ENCODE measurements at places on chromosomes 4 and X.

DNA sequence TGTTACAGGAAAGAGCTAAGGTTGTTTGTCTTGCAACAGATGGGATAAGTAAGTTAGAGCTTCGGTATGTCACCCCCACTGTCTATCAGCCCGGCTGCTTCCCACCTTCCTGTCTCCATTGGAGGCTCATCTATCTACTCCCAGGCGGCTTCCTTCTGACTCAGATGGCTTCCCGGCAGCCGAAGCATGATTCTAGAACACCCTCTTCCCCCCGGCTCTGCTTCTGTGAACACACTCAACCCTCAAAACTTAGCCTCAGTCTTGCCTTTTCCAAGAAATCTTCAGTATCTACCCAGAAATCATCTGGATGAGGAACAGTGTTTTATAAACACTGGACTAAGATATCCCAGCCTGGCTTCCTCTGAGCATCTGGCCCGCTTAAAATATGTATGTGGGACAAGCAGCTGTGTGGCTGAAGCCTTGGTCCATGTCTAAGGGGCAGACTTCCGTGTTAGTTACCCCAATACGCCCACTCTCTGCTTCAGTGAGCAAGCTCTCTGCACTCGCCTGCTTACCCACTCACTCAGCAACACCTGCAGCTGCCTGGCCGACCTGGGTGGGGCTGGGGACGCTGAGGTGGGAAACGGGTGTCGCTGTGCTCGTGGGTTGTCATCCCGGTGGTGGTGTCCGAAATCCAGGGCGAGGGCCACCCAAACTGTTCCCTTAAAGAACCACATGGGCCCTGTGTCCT is 12.0 kb upstream of the SLC2A9 start:
- no peak for DNase-seq

- no peak for DNase-seq
Observed at GRCh38 chr4:84985952-84986351, 19.5 kb upstream of the WDFY3 start.

GRCh38 chr4:8871417-8872401 is at the start of gene HMX1:
Gene HMX1 (minus strand): TSS chr4:8871839. CDS start chr4:8871614, 225 bp downstream.
- DNase-seq, result no peak

- no peak for DNase-seq
Observed at GRCh38 chr4:55725057-55725456, 89.0 kb upstream of the NMU start.

DNA sequence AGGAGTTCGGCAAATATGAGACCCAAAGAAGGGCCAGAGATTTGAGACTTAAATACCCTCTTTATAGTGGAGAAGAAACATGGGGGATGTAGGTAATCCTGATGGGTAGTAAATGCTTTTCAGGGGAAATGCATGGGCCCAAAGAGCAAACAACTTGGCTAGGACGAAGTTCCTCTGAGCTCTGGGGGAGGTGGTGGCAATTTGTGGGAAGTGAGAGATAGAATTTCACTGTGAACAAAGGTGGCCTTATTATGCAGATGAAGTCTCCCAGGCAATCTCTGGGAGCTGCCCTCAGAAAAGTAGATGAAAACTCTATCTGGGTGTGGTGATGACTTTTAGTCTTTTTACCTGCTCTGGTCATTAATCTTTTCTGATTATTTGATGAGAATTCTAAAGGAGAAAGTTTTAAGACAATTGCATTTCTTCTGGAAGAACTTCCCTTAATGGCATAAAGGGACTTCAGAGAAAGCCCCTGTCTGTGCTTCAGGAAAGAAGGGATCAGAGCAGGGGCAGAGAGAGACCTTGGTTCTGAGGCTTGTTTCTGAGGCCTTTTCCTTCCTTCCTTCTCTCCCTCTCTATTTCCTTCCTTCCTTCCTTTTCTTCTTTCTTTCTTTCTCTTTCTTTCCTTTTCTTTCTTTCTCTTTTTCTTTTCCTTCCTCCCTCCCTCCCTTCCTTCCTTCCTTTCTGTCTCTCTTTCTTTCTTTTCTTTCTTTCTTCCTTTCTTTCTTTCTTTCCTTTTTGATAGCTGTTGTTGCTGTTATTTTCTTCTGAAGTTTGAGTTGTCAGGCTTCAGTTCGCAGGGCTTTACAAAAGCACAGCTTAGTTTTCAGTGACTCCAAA is 37.5 kb upstream of the MAOA start:
- DNase-seq, result no peak

GRCh38 chrX:18291006-18291545 is 63.4 kb downstream of the SCML2 start:
- no peak for DNase-seq

DNA sequence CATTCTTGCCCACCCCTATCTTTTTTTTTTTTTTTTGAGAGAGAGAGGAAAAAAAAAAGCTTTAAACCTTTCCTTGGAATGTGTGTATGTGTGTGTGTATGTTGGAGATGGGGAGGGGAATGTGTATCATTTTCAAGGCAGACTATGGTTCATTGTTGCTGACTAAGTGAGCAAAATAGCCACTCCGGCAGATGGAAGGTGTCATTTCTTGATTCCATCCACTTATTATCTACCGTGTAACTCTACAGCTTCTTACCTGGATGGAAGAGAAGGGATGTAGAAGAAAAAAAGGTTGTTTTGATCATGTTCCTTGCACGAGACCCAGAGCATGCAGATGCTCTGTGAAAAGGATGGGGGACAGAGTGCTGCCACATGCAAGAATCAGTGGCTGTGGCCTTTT is 5.9 kb upstream of the GK2 start:
- no peak for DNase-seq

DNA sequence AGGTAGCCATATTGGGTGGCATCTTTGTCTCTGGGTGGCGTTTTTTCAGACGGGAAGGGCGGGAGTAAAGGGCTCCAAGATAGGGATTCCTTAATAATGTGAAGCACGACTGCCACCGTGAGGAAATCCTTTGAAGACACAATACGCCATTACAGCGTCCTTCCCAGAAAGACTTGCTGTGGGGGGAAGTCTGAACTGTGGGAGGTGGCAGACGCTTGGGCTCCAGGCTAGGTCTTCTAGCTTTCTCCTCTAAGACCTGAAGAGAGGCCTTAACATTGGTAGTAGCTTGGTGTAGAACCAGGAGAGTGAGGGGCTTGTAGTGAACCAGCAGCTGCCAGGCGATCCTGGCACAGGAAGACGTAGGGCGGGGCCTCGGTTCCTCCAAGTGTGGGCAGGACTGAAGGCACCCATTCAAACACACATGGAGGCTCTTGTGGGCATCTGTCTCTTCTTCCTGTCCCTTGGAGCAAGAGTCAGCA is 197.3 kb downstream of the OR13H1 start:
- no peak for DNase-seq

DNA sequence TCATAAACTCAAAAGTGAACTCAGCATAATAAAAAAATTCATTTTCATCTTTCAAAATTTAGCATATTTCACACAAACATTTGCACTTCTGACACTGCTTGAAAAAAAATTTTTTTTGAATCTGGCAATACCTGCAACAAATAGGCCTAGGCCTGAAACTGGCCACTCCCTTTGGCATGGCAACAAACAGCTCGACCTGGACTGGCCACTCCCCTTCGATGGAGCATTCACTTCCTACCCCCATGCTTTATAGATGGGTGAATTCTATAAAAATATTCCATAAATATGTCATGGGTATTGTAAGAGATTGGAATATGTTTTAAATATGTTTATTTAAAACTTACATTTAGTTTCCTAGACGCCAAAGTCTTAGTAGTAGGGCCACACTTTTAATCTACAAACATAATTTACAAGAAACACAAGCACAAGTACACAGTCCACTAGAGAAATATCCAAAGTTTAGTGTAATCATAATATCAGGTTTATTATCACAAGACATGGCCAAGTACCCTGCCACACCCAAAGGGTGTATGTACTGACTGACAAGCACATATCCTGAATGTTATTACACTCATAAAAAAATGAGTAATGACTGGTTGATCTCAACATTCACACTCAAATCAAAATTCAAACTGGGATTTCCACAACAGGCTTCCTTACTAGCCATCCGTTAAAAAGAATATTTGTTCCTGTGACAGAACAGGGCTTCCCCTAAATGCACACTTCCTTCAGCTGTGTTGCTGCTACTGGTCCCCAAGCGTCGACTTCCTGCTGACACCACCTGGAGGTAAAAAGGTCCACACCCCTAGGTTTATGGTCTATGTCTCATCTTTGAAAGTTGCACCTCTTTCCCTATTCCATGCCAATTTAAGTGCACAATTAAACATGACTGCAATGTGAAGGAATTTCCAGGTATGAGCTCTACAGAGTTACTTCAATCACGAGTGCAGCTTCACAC is 271.5 kb downstream of the NR3C2 start:
- DNase-seq, result no peak

GRCh38 chr4:6591781-6592180 is 16.8 kb downstream of the MAN2B2 start:
- DNase-seq, result no peak

DNA sequence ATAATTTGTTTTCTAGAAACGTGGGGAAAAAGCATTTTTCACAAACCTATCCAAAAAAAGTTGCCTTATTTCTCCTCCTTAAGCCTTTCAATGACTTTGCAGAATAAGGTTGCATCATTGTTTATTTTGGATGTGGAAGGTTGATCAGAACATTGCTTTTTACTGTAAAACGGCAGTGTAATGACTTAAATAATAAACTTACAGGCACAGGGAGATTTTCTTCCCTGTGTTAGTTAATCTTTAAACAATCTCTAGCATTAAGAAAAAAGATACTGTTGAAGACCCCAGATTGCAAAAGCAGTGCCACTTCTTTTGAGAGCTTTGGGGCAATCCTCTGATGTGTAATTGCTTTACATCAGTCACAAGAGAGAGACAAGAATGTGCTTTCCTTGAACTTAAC is 153.4 kb downstream of the ARX start:
- DNase-seq, result no peak

DNA sequence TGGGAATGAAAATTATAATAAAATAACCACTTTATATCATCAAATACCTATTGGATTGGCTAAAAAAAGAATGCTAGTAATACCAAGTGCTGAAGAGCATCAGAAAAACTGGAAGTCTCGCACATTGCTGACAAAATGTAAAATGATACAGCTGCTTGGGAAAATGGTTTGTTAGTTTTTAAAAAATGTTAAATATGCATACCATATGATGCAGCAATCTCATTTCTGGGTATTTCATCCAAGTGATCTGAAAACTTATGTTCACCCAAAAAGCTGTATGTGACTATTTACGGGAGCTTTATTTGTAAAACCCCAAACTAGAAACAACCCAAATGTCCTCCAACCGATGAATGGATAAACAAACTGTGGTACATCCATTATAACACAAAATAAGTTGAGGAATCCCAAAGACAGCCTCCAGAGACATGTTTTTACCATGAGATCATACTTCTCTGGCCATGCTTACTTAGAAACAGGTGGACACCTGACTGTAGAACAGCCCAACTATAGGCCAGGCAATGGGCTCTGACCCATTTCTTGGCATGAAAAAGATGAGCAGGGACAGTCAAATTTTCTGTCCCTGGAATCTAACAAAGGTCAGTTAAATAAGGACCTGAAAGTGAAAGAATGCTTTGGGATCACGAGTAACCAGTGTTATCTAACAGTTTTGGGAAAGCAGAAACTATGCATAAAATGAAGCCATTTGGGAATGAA is 47.5 kb upstream of the FAM120C start:
- DNase-seq, result no peak

Data from stimulated activated CD4-positive, alpha-beta T cell treated with anti-CD3 and anti-CD28 coated beads, TNF-alpha, amount 100 ng/mL, for 1 hour (primary cell).